WTC11 (cell line): ENCODE measurements at places on chromosomes 3 and 15. TPM values are rescaled to one million over a fixed set of nuclear protein-coding genes. Genes with fewer than 3 reads are reported as not detected.

Gene CCDC14
- 52.4 to 67.0 TPM (median 64.1 TPM) in 3 replicates for total RNA-seq

Gene TSC22D2
- 20.1 to 24.0 TPM (median 21.1 TPM) in 3 replicates for total RNA-seq

Gene WWTR1
- 24.6 to 30.0 TPM (median 25.5 TPM) in 3 replicates for total RNA-seq

Gene ARGFX
- not detected in 3 replicates for total RNA-seq

DNA sequence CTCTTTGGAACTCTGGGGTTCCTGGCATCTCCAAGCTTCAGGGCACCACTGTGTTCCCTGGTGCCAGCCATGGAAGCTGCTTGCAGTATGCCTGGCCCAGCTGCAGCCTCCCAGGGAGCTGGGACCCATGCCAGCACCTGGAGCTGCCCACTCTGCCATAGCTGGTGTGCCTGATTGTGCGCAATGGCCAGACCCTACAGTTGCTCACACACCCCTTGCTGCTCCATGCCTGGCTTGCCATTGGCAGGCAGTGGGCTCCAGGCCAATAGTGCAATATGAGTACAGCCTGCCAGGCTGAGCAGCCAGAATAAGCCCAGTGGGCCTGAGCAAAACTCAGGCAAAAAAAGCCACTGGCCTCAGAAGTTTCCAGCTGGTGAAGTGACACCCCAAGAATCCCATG is 43.8 kb upstream of the LRRFIP2 start:
- no peaks in the 10 kb centered on the region for H3K4me1 ChIP-seq
- H3K4me3 ChIP-seq: no peak overlapping the region
- DNase-seq: no peak

- H3K4me3 ChIP-seq: no peak overlapping the region
- no peak overlapping the region for H3K27ac ChIP-seq
- H3K27me3 ChIP-seq: no peaks in the 10 kb centered on the region
- no peak for DNase-seq
These were observed 108.3 kb downstream of the SV2B start for GRCh38 chr15:91208371-91208770.

GRCh38 chr15:101052681-101053121 is 133.5 kb downstream of the LRRK1 start:
- H3K27me3 ChIP-seq: peaks cover 5% of the 10 kb centered on the region
- H3K27ac ChIP-seq: no peak overlapping the region
- 0 out of 2 replicates have a peak, but pooled peaks cover 6% of the 10 kb centered on the region for H3K36me3 ChIP-seq
- peaks cover 29% of the 10 kb centered on the region for H3K4me1 ChIP-seq
- H3K4me3 ChIP-seq: no peak overlapping the region
- no peak for DNase-seq

GRCh38 chr15:35320158-35320780 is 225.7 kb downstream of the DPH6 start:
- no peaks in the 10 kb centered on the region; the same call in 1 of the 2 replicates for H3K36me3 ChIP-seq
- no peaks in the 10 kb centered on the region for H3K27me3 ChIP-seq
- H3K27ac ChIP-seq: no peak overlapping the region
- DNase-seq: no peak
- H3K4me1 ChIP-seq: no peaks in the 10 kb centered on the region

DNA sequence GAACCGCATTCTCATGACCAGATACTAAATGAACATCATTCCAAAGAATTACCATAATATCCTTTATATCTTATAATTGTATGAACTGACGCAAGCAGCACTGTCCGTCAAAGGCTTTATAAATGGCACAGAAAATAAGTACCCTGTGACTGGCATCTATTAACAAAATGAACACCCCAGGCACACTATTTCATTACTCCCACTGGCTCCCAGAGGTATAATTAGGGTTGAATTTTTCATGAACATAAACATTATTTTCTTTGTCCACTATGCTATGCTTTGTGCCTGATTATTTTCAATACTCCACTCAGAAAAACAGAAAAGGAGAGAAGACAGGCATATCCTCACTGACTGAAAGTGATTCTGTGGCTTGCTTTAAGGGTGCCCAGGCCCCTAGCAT is 71.1 kb downstream of the LYZL4 start:
- no peaks in the 10 kb centered on the region; the same call in none of the 2 replicates for H3K27me3 ChIP-seq
- H3K4me3 ChIP-seq: no peak overlapping the region
- H3K27ac ChIP-seq: no peak overlapping the region
- no peaks in the 10 kb centered on the region for H3K36me3 ChIP-seq
- H3K4me1 ChIP-seq: no peaks in the 10 kb centered on the region

DNA sequence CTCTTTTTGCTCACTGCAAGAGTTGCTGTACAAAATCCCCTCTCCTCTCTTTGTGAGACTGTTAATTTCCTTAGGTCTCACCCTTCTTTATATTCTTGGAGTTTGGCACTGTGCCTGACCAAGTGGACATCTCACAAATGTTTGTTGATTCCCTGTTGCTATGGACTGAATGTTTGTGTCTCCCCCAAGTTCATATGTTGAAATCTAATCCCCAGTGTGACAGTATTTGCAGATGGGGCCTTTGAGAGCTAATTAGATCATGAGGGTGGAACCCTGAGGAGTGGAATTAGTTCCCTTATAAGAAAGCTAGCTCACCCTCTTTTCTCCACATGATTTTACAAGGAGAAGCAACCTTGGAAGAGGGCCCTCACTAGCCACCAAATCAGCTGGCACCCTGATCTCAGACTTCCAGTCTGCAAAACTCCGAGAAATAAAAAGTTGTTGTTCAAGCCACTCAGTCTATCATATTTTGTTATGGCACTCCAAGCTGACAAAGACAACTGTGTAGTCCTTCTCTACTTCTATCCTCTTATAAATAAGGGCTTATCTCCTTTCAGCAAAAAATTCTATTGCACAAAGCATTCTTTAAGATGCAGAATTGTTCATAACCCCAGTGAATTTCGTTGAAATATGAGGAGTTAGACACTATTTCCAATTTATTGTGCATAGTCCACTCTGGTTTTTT is 65.5 kb upstream of the NPHP3 start:
- no peak overlapping the region for H3K4me3 ChIP-seq
- H3K36me3 ChIP-seq: no peaks in the 10 kb centered on the region
- H3K4me1 ChIP-seq: peaks cover 10% of the 10 kb centered on the region
- no peak overlapping the region for H3K27ac ChIP-seq
- no peak for DNase-seq

DNA sequence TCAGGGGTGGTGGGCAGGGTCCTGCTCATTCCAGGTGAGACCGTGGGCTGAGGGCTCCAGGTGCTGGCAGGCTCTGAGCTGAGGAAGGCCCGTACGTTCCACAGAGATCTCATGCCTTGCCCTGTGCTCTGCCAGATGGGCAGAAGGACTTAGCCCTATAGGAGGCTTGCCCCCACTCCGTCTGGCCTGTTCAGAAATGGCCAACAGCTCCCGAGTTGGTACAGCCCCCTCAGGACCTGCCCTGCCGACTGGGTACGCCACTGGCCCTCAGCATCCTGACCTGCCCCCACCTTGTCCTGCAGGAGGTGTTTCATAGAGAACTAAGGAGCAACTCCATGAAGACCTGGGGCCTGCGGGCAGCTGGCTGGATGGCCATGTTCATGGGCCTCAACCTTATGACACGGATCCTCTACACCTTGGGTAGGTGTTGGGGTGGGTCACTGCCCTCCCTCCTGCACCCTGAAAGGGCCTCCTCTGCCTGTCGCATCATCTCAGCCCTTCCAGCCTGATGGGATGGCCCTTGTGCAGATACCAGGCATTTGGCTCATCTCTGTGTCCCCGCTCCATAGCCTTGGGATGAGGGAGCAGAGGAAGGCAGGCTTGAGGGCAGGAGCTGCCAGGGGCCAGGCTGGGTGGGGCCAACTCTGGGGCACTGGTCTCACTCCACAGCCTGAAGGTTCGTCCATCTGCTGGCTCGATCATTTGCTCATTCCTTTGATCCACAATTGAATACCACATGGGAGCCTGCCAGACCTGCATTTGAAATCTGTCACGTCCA is 14.2 kb downstream of the TMEM43 start:
- peaks cover 19% of the 10 kb centered on the region for H3K36me3 ChIP-seq
- no peak for DNase-seq
- no peak overlapping the region; the same call in 1 of the 2 replicates for H3K27ac ChIP-seq
- peaks cover 2% of the 10 kb centered on the region; the same call in 1 of the 2 replicates for H3K4me1 ChIP-seq
- H3K27me3 ChIP-seq: no peaks in the 10 kb centered on the region

- no peak for DNase-seq
- H3K4me3 ChIP-seq: no peak overlapping the region
- H3K27me3 ChIP-seq: no peaks in the 10 kb centered on the region
- no peak overlapping the region for H3K27ac ChIP-seq
- peaks cover 18% of the 10 kb centered on the region for H3K36me3 ChIP-seq
These were observed 88.2 kb downstream of the PLOD2 start for GRCh38 chr3:146072824-146073223.
